ENCODE measurements at places on chromosomes 2 and 18. TPM values are rescaled to one million over a fixed set of nuclear protein-coding genes. Genes with fewer than 3 reads are reported as not detected.

Gene NAT8
- not detected for total RNA-seq

DNA sequence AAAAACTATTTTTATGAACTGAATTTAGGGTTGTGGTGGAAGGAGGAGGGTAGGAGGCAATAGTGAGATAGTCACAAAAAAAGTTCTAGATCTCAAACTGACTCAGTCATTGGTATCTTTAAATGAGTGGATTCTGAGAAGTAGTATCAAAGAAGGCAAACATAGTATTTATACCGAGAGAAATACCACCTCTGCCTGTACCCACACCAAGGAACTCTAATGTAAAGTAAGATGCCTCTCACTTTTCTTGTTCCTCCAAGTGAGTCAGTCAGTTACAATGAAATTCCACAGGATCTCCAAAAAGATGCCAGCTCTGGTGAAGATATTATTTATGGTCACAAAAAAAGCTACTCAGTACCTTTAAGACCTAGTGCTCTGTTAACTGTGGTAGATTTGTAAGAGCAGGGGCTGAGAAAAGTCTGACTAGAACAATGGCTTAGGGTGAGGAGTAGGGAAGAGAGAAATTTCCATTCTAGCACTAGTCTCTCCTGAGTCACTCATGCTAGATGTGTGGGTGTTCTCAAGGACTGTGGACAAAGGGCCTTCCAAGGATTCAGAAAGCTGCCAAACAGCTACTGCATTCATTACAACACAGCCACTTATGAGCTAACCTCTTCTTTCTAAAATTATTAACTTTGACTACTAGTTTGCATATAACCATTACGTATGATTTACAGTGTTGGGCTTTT lies 36.3 kb downstream of the YWHAQ start:
- DNase-seq = no peak

DNA sequence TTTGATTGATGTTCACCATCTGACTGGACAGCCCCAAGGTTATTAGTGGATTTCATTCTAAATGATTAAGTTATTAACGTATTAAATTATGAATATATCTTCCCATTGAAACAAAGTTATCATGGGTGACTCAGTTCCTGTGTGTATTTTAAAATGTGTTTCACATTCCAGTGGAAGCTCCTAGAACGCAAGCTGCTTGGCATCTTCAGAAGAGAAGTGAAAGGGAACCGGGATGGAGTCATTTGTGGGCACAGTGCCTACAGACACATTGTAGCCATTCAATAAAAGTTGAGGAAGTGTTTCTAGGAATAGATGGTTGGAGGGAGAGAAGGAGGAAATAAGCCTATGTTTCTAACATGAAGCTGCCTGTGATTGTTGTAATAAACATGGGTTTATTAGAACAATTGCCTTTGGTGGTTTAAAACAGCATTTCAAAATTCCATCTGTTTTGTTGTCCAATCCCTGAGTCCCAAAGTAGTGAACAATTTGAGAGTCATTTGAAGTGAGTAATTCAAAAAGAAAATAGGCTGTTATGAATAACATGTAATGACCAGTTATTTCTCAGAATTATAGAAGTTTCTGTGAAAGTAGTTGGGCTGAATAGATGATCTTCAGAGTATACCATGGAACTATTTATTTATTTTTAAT lies 143.5 kb downstream of the PKP4 start:
- DNase-seq = no peak

- no peak for DNase-seq
These were observed 67.4 kb upstream of the ACVR1C start for GRCh38 chr2:157696036-157696435.

DNA sequence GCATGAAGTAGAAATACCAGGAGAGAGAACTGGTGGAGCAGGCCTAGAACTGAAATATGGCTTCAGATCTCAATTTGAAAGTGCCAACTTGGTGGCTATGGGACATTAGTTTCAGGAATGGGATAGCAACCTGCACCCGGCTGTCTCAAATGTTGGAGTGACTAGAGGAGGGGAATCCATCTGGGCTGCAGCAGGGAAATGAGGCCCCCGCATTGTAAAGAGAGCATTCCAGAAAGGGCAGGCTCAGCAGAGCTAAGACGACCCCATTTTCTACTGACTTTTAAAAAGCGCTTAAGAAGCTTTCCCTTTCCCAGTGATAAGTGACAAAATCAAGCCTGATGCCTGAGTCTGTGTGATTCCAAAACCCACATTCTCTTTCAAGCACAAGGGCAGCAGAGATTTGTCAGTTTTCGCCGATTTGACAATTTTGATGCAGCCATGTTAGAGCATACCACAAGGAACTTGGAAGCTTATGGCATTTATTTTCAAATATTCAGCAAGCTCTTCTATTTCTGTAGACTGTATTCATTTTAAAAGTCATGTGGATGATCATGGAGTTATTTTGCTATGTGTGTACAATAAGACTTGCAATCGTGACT lies 119.8 kb upstream of the ARHGAP28 start:
- DNase-seq = no peak

- DNase-seq = no peak
These were observed 20.6 kb downstream of the SERTAD2 start for GRCh38 chr2:64632835-64633819.

- DNase-seq = no peak
These were observed 7.3 kb downstream of the IL1F10 start for GRCh38 chr2:113075030-113075429.

Gene CIDEA
- total RNA-seq = not detected

DNA sequence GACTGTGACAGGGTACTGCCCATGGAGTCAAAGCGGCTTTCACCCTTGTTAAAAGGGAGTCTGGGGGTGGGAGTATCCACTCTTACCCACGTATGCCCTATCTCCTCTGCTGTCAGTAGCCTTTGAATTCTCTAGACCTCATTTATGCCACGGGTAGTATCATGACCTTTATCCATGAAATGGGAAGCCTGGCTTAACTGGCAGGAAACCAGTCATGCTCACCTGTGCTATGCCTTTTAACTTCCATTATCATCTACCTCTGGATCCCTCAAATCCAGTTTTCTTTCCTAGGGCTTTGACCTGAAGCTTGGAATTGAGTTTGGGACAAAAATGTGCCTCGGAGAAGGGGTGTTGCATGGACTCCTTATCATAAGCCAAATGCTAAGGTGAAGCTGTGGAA lies 30.0 kb downstream of the MYO3B start:
- no peak for DNase-seq
